Mucosa of descending colon (tissue), 3 donors: ENCODE measurements at places on chromosomes 6 and 20. TPM values are rescaled to one million over a fixed set of nuclear protein-coding genes. Genes with fewer than 3 reads are reported as not detected.

- no peak for DNase-seq
Observed at GRCh38 chr6:1759870-1760269, 150.2 kb downstream of the FOXC1 start.

GRCh38 chr6:43823879-43824702, 54.1 kb downstream of the VEGFA start:
- DNase-seq = peak; percentile 58

DNA sequence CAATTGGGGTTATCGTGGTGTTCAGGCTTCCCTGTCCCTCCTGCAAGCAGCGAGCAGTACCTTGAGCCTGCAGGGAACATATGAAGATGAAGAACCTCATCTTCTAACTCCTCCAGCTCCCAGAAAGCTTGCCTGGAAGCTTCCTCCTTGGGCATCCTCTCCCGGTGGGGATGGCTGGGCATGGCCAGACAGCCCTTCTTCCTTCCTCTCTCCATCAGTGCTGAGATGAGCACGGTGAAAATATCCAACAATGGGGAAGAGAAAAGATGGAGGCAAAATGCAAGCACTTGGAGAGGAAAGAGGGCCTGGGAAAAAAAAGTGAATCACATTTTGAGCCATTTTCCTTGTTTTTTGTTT, 107.7 kb upstream of the FOXA2 start:
- DNase-seq = no peak

DNA sequence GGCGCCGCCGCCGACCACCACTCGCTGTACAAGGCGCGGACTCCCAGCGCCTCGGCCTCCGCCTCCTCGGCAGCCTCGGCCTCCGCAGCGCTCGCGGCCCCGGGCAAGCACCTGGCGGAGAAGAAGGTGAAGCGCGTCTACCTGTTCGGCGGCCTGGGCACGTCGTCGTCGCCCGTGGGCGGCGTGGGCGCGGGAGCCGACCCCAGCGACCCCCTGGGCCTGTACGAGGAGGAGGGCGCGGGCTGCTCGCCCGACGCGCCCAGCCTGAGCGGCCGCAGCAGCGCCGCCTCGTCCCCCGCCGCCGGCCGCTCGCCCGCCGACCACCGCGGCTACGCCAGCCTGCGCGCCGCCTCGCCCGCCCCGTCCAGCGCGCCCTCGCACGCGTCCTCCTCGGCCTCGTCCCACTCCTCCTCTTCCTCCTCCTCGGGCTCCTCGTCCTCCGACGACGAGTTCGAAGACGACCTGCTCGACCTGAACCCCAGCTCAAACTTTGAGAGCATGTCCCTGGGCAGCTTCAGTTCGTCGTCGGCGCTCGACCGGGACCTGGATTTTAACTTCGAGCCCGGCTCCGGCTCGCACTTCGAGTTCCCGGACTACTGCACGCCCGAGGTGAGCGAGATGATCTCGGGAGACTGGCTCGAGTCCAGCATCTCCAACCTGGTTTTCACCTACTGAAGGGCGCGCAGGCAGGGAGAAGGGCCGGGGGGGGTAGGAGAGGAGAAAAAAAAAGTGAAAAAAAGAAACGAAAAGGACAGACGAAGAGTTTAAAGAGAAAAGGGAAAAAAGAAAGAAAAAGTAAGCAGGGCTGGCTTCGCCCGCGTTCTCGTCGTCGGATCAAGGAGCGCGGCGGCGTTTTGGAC, 2.0 kb downstream of the SOX4 start:
- DNase-seq = peak; percentile 67

- no peak for DNase-seq
Observed at GRCh38 chr20:13105864-13106457, 97.2 kb downstream of the SPTLC3 start.

Gene BPI
- total RNA-seq = not detected

Gene FAM83D
- 13.1 TPM for total RNA-seq

Gene CYP24A1
- not detected for total RNA-seq

Gene TREML2
- total RNA-seq = not detected
